ENCODE measurements at places on chromosomes 4 and X.

DNA sequence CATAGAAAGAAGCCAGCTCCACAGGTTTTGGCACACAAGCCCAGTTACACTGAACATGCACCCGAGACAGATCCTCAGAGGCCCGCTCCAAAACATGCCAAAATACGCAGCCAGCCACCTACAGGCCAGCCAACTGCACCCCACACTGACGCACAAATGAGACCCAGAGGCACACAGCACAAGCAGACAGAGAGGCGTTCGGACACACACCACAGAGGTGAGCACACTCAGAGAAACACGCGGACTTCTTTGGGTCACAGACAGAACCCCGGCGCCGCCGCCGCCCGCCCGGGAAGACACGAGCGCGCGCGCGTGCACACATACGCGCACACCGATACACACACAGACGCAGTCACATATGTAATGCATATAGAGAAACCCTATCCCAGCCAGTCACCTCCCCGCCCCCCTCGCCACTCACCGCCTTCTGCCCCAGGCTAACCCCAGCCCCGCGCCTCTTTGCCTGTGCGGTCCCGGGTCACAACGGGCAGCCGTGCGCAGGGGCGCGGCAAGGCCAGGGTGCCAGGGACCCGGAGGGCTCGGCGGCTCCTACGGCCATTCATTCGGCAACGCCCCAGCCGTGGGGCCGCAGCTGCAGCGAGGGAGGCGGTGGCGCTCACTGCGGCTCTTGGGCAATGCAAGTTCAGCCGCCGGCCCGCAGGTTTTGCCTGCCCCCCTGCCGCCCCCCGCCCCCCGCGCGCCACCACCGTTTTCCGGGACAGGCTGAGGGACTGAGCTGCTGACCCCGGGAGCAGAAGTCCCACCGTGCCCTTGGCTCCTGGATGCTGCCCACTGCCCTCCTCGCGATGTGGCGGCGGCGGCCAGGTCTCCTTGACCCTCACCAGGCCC lies 553 bp downstream of the SEPTIN6 start:
- DNase-seq: peak; percentile 71

DNA sequence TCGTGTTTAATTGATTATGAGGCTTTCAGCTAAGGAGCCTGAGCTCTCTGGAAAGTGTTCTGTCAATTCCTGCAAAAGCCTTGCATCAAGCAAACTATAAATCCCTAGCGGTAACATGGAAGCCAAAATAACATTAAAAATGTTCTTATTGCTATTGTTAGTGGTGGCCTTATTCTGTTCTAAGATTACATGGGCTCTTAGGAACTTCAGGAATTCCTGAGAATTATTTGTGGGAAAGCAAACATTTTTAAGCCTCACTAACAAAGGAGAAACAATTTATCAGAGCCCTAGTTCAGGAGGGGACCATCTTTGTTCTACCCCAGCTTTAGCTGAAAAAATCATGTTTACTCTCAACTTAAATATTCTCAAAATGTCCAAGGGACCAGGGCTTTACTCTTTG lies 119.6 kb downstream of the PAPSS1 start:
- DNase-seq: no peak

DNA sequence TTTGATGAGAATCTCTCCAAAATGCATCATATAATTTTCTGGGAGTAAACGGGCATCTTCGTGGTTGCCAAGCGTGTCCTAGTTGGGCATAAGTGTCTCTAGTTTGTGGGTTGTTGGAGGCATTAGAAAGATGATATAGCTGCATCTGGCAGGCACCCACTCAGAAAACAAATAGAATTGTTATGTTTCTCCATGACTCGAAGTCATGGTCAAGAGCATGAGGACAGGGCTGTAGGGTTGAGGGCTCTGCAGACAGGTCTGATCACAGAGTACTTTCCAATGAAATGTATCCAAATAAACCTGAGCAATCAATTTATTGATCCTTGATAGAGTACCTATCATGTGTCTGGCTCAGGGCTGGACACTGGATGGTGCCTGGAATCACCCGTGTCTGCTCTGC lies 82.7 kb downstream of the SORCS2 start:
- no peak for DNase-seq

DNA sequence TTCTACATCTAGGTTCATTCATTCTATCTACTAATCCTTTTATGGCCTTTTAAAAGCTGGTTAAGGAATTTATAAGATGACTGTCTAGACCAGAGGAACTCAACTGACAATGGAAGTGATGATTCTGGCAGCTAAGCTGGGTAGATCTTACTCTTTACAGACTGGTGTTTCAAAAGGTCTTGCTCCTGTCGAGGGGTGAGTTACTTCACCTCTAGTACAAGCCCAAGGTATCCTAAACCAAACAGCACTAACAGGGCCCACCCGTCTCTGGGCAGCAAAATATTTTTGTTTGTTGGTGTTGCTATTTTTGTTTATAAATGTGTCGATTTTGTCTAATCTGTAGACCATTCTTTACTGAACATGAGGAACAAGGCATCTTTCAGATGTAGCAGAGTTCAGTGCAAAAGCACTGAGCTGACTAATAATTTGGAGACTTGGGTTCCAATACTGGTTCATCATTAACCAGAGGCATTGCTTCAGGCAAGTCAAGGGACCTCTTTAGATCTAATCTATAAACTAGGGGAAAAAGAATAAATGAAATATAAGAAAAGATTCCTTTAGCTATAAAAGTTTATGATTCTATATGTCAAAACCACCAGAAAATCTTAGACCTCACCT lies 90.3 kb upstream of the FRG1 start:
- no peak for DNase-seq

GRCh38 chrX:22135171-22135711 lies 103.1 kb downstream of the PHEX start:
- DNase-seq: no peak

DNA sequence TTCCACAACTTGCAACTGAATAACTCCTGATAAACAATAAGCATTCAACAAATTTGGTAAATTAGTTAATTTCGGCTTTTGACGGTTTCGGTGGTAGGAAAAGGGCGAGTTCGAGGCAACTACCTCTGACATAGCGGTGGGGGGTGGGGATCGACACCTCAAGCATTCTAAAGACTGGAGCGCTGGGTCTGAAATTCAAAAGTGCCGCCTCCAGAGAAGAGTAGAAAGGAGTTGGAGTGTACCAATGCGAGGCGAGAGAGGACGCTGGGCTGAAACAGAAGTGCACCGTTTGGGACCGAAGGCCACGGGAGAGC lies 725 bp downstream of the SMC1A start:
- no peak for DNase-seq

DNA sequence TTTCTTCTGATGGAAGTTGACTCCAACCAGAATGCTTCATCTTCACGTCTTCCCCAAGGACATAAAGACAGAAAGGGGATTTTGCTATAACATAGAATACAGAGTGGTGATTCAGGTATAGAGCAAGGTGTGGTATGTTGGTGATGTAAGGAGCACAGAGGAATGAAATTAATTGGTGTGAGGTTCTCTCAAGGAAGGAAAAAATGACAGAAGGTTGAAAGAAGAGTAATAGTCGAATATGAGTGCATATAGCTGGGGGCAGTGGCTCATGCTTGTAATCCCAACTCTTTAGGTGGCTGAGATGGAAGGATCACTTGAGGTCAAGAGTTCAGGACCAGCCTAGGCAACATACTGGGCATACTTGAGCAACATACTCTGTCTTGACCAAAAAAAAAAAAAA lies 20.1 kb downstream of the KIAA0232 start:
- no peak for DNase-seq

DNA sequence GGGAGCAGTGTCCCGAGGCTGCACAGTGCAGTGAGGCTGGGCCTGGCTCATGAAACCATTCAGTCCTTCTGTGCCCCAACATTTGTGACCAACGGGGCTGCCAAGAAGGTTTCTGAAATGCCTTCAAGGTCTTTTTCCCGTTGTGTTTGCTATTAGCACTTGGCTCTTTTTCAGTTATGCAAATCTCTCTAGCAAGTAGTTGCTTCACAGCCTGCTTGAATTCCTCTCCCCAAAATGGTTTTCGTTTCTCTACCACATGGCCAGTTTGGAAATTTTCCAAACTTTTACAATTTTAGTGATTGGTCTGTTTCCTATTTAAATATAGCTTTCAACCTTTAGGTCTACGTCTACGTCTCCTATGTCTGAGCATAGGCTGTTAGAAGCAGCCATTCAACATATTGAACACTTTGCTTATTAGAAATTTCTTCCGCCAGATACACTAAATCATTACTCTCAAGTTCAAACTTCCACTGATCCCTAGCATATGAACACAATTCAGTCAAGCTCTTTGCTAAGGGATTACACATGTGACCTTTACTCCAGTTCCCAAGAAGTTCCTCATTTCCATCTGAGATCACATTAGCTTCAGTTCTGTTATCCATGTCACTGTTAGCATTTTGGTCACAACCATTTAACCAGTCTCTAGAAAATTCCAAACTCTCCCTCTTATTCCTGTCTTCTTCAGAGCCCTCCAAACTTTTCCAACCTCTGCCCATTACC lies 901.8 kb downstream of the GLUD2 start:
- DNase-seq: no peak

GRCh38 chrX:12965131-12965940 lies 9.6 kb upstream of the TMSB4X start:
- DNase-seq: no peak

DNA sequence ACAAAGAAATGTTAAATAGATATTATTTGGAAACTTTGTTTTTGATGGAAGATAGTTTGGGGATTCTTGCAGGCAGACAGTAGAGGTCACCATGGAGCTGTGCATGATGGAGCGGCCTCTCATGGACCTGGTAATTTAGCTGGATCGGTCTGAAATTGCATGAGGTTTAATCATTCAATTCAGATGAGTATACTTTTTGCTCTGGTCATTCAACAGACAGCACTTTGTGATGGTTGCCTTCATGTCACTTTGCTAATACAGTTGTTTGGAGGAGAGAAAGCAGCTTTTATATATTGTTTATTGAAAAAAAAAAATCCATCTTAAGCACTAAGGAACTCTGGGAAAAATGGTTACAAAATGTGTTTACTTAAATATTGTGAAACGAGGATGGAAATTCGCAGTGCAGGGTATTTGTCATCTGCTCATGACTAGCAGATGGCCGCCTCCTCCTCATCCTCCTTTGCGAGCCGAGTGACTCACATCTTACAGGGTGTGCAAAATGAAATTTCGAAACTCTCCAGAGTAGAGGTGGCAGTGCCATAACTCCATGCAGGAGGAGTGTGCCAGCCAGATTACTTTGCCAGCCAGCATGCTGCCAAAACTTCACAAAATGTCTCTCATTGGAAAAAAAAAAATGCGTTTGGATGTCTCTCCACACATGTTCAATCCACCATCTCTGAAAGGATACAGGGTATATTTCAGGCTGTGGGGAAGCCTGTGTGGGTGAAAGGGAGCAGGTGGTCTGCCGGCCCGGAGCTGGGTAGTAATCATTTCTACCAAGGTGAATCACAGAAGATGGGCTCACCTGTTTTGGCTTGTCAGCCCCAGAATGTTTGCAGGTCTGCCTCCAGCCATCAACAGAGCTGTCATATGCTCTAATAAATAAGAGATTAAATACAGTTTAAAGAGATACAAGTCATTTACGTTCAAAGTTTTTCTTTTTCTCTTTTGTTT lies 314.9 kb upstream of the DIPK2B start:
- peak; percentile 43 for DNase-seq

- DNase-seq: no peak
Observed at GRCh38 chrX:69110116-69110530, 55.1 kb downstream of the PJA1 start.

GRCh38 chr4:7424553-7425111 lies 10.1 kb downstream of the PSAPL1 start:
- DNase-seq: no peak

- DNase-seq: no peak
Observed at GRCh38 chr4:148782284-148782683, 340.1 kb upstream of the NR3C2 start.

- no peak for DNase-seq
Observed at GRCh38 chr4:158799013-158799770, 30.4 kb downstream of the FNIP2 start.

- no peak for DNase-seq
Observed at GRCh38 chr4:141142423-141142822, 9.2 kb upstream of the RNF150 start.

GRCh38 chrX:49972328-49972860 lies 50.0 kb downstream of the CLCN5 start:
- no peak for DNase-seq

DNA sequence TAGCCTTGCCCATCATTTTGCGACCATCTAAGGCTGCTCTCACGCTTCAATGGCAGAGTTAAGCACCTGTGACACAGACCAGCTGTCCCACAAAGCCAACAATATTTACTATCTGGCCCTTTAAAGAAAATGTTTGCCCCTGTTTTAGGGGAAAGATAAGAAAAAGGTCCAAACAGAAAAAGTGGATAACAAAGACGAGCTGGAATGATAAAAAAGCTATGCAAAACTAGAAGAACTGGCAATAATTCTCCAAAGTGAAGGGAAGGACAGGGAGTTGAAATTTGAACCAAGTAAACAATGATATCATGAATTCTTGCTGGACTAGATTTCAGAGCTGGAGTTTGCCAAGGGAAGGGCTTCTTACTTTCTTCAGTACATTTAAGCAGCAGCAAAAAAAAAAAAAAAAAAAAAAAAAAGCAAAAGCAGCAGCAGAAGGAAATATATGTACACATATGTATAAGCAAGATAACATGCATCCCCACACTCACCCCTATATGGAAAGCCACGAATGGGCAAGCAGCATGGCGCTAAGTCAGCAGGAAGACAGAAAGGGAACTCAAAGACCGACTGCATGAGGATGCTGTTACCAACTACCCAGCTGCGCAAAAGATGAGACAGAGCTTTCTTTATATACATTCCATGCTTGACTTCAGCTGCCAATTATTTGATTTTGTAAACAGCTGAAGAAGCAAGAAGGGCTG lies 12.5 kb downstream of the TRAPPC2 start:
- peak; percentile 30 for DNase-seq

GRCh38 chr4:118388606-118389005 lies 35.8 kb upstream of the PRSS12 start:
- DNase-seq: no peak

GRCh38 chr4:140826701-140827027 lies 70.5 kb upstream of the TBC1D9 start:
- DNase-seq: no peak

GRCh38 chr4:23855912-23856605 lies 33.8 kb downstream of the PPARGC1A start:
- DNase-seq: no peak

DNA sequence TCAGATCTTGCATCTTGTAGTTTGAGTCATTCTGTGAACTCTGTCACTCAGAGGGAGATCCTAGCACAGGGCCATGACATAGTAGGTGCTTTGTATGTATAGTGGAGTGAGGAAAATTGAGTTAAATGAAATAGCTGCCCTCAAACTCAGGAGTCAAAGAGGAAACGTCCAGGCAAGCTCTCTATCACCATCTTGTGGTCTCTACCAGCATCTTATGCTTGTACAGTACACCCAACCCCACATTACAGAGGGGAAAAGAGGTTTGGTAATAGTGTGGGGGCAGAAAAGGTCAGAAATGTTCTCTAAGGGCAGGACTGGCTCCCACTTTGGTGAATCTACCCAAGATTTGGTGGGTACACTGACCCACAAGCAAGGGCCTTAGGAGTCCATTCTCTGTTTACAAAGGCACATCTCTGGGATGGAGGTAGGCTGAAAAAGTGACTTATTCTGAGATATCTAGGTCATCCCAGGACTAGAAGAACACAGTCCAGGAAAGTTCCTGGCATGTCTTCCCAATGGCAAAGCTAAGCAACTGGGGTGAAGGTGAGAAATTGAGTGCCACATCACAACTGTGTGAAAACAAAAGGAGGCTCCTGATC lies 131.8 kb downstream of the OR13H1 start:
- no peak for DNase-seq

GRCh38 chr4:72991873-72992272 lies 77.6 kb downstream of the COX18 start:
- DNase-seq: no peak

- no peak for DNase-seq
Observed at GRCh38 chrX:99078301-99078700, 1331.8 kb downstream of the PCDH19 start.

GRCh38 chr4:157934151-157934550 lies 238.7 kb downstream of the GASK1B start:
- DNase-seq: no peak
